Activated CD4-positive, CD25-positive, alpha-beta regulatory T cell treated with anti-CD3 and anti-CD28 coated beads, Interleukin-2, amount 50 U/mL, for 72 hours (primary cell): ENCODE measurements at places on chromosomes 2 and 18.

- no peak for DNase-seq
Measured at GRCh38 chr2:237118561-237119155, 33.0 kb downstream of the COPS8 start.

GRCh38 chr2:42970151-42970550 is 177.8 kb upstream of the HAAO start:
- DNase-seq: no peak

DNA sequence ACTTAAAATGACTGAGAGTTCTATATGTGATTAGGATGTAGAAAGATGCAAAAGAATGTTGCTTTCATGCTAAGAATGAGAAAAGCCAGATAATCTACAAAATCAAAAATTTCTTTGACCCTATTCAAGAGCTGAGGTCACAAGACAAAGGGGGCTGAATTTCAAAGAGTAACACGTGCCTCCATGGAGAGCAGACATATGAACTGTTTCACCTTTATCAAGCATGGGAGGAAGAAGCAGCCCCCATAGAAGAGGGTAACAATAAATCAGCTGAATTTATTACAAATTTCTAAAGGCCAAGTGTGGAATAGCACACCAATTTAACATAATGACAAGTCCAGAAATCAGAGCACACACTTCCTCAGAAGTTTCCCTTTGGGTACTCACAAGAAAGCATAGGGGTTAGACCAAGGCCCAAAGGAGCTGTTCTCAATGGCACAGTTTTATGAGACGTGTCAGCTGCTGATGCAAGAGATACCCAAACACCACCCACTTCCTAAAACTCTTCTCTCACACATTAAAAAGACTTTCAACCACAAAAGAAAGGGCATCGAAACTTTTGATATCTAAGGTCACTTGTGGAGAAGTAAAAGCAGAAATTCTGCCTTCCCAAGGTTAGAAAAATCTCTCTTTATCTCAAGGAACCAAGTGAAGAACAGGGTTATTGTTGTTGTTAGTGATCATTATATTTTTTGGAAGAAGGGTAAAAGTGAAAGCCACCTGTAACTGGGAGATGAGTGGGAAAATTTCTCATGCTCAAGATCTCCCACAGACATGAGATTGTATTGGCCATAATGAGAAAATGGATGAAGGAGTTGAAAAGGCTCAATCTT is 950.1 kb downstream of the TRIB2 start:
- no peak for DNase-seq

- peak; percentile 62 for DNase-seq
Measured at GRCh38 chr2:230602562-230603230, 109.9 kb upstream of the CAB39 start.

DNA sequence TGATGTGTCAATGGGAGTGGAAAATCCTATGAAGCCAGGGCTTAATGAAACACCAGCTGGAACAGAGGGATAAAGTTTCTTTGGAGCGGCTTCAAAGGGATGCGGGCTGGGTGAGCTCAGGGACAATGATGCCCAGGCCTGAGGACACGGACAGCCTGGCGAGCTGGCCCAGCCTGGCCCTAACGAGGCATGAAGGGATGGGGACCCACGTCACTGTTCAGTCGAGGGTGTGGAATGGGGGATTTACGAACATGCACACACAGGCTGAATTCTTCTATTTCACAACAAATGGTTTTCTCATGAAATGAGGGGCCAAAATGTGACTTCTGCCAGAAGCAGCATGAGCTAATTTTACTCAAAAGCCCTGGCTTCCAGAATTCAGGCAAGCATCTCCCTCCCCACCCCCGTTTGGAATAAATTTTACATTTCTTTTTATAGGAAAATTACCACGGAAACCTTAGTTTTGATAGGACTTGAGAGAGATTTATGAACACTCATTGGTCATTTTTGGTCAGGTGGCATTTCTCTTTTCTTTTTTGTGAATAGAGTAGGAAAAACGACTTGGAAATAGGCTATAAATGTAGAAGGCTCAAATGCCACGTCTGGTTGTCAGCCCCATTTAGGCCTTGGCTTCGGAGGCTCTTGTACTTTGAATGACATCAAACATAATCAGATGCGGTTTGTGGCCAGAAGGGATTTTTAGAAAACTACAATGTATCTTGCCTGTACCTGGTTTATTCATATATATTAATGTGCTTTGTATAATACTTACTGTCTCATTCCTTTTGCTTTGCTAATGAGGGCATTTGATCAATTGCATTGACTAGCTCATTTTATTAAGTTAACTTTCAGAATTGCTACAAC is 893.8 kb upstream of the CELF4 start:
- no peak for DNase-seq

- DNase-seq: no peak
Measured at GRCh38 chr2:189407281-189408209, 33.7 kb upstream of the WDR75 start.

- DNase-seq: no peak
Measured at GRCh38 chr18:34709104-34709503, 994 bp upstream of the DTNA start.

GRCh38 chr2:217937446-217937845 is 65.3 kb downstream of the TNS1 start:
- no peak for DNase-seq

GRCh38 chr2:85578243-85579180 is 1.1 kb downstream of the VAMP8 start:
- no peak for DNase-seq

GRCh38 chr2:104033399-104033798 is 820.5 kb upstream of the POU3F3 start:
- DNase-seq: no peak

DNA sequence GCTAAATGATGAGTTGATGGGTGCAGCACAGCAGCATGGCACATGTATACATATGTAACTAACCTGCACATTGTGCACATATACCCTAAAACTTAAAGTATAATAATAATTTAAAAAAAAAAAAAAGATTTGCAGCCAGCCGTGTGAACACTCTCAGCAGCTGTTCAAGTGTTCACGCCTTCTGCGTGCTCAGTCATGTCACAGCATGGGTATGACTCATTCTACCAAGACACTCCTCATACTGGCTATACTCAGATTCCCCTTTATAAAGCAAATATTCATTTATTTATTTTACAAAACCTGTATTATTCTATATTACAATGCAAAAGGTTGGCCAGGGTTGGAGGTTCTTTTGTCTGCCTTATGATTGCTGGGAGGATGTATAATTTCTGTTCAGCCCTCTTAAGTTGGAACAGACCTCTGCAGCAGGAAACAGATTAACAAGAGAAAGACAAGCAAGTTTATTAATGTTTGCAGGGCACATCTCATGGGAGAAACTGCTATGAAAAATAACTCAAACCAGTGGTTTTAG is 1230.6 kb upstream of the CHAC2 start:
- DNase-seq: no peak

DNA sequence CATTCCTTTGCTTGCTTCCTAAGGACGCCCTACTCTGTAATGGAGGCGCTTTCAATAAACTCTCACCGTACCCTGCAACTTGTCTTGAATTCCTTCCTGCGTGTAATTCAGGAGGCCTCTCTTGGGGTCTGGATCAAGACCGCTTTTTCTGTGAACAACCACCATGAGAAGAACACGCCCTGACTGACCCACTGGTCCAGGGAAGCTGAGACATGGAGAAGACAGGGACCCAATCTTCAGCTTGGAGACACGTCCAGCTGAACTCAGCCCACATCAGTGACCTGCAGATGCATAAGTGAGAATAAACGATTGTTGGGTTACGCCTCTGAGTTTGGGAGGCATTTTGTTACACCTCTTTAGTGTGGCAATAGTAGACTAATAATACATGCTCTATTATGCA is 7.8 kb upstream of the NARS1 start:
- no peak for DNase-seq

DNA sequence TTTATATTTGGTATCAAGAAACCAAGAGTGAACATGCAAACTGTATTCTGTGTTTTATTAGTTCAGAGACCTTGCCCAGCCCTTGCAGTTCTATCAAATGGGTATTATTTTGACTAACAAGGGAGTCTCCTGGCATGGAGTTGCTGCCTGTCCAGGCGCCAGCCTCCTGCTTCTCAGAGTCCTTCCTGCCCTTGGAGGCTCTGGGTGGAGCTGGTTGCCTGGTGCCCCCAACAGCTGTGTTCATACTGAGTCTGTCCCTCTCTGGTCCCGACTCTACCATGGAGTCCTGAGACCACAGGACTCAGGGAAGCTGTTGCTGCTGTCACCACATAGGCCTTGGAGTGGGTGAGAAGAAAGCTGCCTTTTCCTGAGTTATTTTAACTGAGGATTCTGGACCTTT is 26.3 kb upstream of the GREB1 start:
- no peak for DNase-seq

GRCh38 chr2:173386738-173387065 is 32.0 kb downstream of the CDCA7 start:
- DNase-seq: no peak

- DNase-seq: no peak
Measured at GRCh38 chr18:63233334-63233733, 86.2 kb downstream of the BCL2 start.

- DNase-seq: no peak
Measured at GRCh38 chr18:56036741-56037140, 448.7 kb upstream of the TCF4 start.

DNA sequence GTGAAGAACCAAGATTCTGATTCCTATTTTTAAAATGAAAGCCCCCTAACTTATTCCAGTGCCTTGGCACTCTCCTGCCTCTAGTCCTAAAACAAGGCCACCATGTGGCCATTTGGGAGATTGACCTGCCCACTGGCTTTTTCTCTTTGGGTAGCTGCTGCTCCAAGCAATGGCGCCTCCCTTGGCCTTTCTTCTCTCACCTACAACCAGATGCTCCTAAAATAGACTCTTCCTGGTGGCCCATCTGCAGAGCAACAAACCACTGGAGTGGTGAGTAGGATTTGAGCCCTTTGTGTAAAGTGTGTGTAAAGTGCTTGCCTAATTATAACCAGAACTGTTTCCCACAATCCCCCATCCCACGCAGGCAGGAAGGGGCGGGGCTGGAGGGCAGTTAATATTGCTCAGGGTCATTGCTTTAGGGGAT is 114.2 kb downstream of the FHOD3 start:
- DNase-seq: no peak

DNA sequence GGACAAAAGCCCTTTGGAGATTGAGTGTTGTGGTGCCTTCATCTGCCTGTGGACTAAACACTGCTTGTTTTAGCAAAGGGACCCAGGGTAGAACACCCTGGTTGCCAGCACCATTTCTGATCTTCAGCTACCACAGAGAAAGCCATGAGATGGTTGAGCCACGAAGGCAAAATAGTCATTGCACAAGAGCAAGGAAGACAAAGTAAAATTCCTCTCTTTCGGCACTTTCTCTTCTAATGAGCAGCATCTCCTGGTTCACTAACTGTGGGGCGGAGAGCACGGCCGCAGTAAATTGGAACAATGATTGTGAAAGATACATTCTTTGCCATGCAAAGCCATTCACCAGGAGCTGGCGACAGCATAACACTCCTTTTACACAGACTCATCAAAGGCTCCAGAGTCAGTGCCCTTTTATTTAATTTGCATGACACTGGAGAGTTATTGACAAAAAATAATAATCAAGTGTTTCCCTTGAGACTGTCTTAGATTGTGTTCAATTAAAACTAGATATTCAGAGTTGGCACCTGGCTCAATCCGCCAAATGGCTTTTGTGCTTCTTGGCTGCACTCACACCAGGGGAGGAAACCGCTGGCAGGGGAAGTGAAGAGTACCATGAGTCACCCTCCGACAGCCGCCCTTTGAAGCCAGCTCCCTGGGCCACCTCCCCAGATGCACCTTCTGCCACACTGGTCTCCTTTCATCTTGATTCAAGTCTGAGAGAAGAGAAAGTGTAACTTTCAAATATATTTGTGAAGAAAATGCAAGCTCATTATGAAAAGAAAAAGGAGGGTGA is 100.5 kb upstream of the MEIS1 start:
- DNase-seq: no peak

GRCh38 chr18:35578936-35579335 is 2.6 kb upstream of the GALNT1 start:
- no peak for DNase-seq

- DNase-seq: no peak
Measured at GRCh38 chr2:118186858-118187254, 98.6 kb downstream of the INSIG2 start.

GRCh38 chr18:26948703-26949102 is 83.2 kb upstream of the AQP4 start:
- DNase-seq: no peak

DNA sequence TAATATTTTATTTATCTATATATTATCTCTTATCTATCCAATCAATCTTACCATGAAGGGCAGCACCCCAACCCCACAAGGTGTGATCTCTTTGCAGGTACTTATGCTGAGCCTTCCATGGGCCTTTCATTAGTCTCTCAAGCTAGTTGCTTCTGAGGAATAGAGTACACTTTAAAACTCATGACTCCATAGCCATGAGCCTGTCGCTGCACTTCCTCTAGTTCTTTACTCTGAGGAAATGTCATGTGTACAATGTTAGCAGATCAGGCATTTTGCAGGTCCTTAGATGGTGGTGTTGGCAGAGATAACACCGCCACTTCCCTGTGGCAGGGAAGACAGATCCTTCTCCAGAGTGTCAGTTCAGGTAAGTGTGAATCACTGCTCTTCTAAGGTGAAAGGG is 29.5 kb upstream of the STAT4 start:
- no peak for DNase-seq
